ENCODE measurements at places on chromosomes 1 and 21.
A peak's percentile ranks its signal among the peaks of the same experiment; 100 is the strongest.

GRCh38 chr1:207389728-207390464, 64.2 kb upstream of the CR2 start:
- H3K36me3 ChIP-seq, result no peaks in the 10 kb centered on the region
- no peak for DNase-seq
- H3K4me1 ChIP-seq, result no peaks in the 10 kb centered on the region
- no peak overlapping the region for H3K4me3 ChIP-seq
- H3K27ac ChIP-seq, result no peak overlapping the region
- H3K27me3 ChIP-seq, result no peaks in the 10 kb centered on the region

- H3K4me3 ChIP-seq, result no peak overlapping the region
- no peak for DNase-seq
- H3K4me1 ChIP-seq, result no peaks in the 10 kb centered on the region
- H3K27ac ChIP-seq, result no peak overlapping the region
- H3K27me3 ChIP-seq, result no peaks in the 10 kb centered on the region
Observed at GRCh38 chr1:3733883-3734589, 18.2 kb upstream of the CCDC27 start.

- no peak overlapping the region for H3K4me3 ChIP-seq
- H3K27me3 ChIP-seq, result peaks cover 7% of the 10 kb centered on the region
- H3K27ac ChIP-seq, result peak overlapping the region; percentile 37
- no peak for DNase-seq
- no peaks in the 10 kb centered on the region for H3K36me3 ChIP-seq
Observed at GRCh38 chr1:33244143-33244808, 12.0 kb upstream of the ZNF362 start.

- no peaks in the 10 kb centered on the region for H3K36me3 ChIP-seq
- peaks cover 6% of the 10 kb centered on the region for H3K27me3 ChIP-seq
- H3K27ac ChIP-seq, result peak overlapping the region; percentile 29
- no peak for DNase-seq
- H3K4me3 ChIP-seq, result no peak overlapping the region
- H3K4me1 ChIP-seq, result peaks cover 33% of the 10 kb centered on the region
Observed at GRCh38 chr21:39094847-39095579, 88.2 kb downstream of the PSMG1 start.

DNA sequence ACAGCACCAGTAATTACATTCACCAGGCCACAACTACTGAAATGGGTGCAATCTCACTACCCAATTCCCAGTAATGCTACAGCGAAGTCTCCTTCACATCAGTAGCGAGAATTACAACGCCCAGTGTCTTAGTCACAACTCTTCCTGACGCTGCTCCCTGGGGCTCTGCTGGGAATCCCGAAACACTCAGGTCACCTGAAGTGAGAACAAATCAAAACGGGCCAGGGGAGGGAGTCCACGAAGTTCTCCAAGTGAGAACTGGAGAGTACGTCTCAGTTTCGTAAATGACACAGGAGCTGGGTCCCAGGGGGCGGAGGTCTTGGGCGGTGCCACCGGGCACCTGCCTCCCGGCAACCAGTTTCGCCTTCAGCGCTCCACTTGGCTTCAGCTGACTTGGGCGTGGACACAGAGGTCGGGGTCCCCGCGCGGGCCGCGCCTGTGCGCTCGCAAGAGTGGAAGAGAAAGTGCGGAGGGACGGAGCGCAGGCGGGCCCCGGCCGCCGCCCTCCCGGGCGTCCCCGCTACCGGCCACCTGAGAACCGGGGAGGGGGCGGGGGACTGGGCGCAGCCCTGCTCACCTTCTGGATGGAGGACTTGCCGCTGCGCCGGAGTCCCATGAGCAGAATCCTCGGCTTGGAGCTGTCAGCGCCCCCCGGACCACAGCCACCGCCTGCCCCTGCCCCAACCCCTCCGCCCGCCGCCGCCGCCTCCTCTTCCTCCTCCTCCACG, 575 bp downstream of the RRAGC start:
- no peaks in the 10 kb centered on the region for H3K27me3 ChIP-seq
- peak; percentile 72 for DNase-seq
- peak overlapping the region; percentile 95 for H3K27ac ChIP-seq
- peak overlapping the region; percentile 95 for H3K4me3 ChIP-seq
- H3K36me3 ChIP-seq, result peaks cover 11% of the 10 kb centered on the region

DNA sequence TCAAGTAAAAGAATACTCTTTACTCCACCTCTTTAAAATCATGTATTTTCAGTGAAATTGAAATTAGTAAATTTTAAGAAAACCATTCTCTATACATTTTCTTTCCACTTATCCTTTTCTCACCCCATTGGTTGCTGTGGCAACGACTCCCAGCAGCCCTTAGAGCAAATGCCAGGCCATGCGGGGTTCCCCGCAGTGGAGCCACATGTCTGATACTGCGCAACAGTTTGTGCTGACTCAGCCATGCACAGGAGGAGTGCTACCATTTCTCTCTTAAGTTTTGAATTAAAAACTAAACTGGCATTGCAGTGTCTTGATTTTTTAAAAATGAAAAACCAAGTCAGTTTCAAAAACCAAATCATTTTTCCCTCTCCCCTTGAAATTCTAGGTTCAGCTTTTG, 214.1 kb upstream of the L1TD1 start:
- DNase-seq, result no peak
- H3K27ac ChIP-seq, result peak overlapping the region; percentile 39
- H3K36me3 ChIP-seq, result no peaks in the 10 kb centered on the region
- H3K4me3 ChIP-seq, result no peak overlapping the region
- H3K27me3 ChIP-seq, result no peaks in the 10 kb centered on the region

- no peak for DNase-seq
- H3K27me3 ChIP-seq, result no peaks in the 10 kb centered on the region
- H3K27ac ChIP-seq, result no peak overlapping the region
- no peak overlapping the region for H3K4me3 ChIP-seq
- H3K36me3 ChIP-seq, result peaks cover 15% of the 10 kb centered on the region
Observed at GRCh38 chr1:212329105-212329504, 43.9 kb downstream of the PPP2R5A start.

DNA sequence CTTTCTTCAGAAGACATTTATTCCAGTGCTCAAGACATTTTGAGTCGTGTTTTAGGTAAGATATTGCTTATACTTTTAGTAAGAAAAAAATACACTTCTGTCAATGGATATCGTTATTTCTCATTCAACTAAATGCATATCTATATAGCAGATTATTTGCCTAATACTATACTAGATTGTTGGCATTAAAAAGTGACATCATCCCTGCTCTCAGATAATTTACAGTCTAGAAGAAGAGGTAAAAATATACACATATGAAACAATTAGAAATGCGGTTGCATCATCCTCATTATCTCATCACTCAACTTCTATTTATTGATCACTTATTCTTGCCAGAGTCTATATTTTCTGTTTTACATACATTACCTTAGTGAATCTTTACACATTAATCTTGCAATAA, 367.7 kb downstream of the ADGRL2 start:
- DNase-seq, result no peak
- H3K36me3 ChIP-seq, result no peaks in the 10 kb centered on the region
- H3K4me3 ChIP-seq, result no peak overlapping the region
- no peak overlapping the region for H3K27ac ChIP-seq
- no peaks in the 10 kb centered on the region for H3K27me3 ChIP-seq

- DNase-seq, result no peak
- peak overlapping the region; percentile 72 for H3K27ac ChIP-seq
- peaks cover 54% of the 10 kb centered on the region for H3K4me1 ChIP-seq
- no peak overlapping the region for H3K4me3 ChIP-seq
- peaks cover 8% of the 10 kb centered on the region for H3K36me3 ChIP-seq
- H3K27me3 ChIP-seq, result no peaks in the 10 kb centered on the region
Observed at GRCh38 chr1:19466112-19466561, 19.2 kb downstream of the CAPZB start.

GRCh38 chr1:231899046-231899445, 272.5 kb downstream of the DISC1 start:
- H3K4me3 ChIP-seq, result no peak overlapping the region
- H3K27ac ChIP-seq, result no peak overlapping the region
- H3K36me3 ChIP-seq, result no peaks in the 10 kb centered on the region
- no peak for DNase-seq
- H3K27me3 ChIP-seq, result peaks cover 4% of the 10 kb centered on the region

GRCh38 chr1:222861062-222861461, 46.2 kb downstream of the DISP1 start:
- peaks cover 11% of the 10 kb centered on the region for H3K4me1 ChIP-seq
- no peaks in the 10 kb centered on the region for H3K27me3 ChIP-seq
- H3K27ac ChIP-seq, result no peak overlapping the region
- no peak overlapping the region for H3K4me3 ChIP-seq
- DNase-seq, result no peak

DNA sequence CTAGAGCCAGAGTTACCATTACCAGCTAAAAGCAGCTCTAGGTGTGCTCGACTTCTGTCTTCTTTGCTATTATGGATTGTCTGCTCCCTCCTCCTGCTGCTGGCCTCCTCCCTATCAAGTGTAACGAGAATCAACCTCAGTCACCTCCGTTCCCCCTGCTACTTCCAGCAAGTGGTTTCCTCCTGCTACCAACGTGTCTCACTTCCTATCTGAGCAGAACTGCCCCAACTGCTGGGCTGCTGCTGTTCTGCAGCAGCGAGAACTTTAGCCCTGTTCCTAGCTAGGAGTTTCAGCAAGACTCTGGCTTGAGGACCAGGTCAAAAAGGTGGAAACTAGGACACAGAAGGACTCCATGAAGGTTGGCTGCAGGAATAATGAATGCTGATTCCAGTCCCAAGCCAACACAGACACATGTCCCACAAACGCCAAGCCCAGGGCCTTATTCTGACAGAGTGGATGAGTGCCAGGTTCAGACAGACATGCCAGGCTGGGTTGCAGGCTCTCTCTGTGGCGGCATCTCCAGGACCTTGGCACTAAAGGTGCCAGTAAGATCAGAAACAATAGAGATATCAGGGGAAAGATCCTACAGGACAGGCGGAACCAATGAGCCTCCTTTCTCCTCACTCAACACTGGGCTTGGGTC, 46.9 kb downstream of the CD34 start:
- H3K4me1 ChIP-seq, result peaks cover 11% of the 10 kb centered on the region
- H3K27me3 ChIP-seq, result no peaks in the 10 kb centered on the region
- H3K36me3 ChIP-seq, result no peaks in the 10 kb centered on the region
- no peak for DNase-seq
- no peak overlapping the region for H3K4me3 ChIP-seq

- no peak overlapping the region for H3K4me3 ChIP-seq
- peaks cover 19% of the 10 kb centered on the region for H3K27me3 ChIP-seq
- H3K36me3 ChIP-seq, result no peaks in the 10 kb centered on the region
Observed at GRCh38 chr1:30615816-30616590, 107.4 kb downstream of the MATN1 start.

DNA sequence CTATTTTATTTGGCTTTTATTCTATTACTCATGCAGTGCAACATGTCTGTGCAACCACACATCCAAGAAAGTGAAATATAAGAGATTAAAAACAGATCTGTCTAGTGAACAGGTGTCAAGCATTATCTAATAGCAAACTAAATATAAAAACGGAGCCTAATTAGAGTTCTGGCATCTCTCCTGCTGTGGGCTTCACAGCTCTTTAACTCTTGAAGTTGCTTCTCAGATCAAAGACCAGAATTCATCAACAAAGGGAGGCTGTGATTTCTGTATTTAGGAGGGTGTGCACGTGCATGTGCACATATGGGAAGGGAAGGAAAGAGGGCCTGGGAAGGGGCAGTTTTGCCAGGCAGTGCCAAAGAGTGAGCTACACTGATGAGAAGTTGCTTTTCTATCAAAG, 81.0 kb downstream of the MIS18A start:
- H3K27ac ChIP-seq, result no peak overlapping the region
- DNase-seq, result no peak
- no peaks in the 10 kb centered on the region for H3K27me3 ChIP-seq
- peaks cover 9% of the 10 kb centered on the region for H3K4me1 ChIP-seq

- H3K27ac ChIP-seq, result no peak overlapping the region
- H3K27me3 ChIP-seq, result peaks cover 7% of the 10 kb centered on the region
- peaks cover 7% of the 10 kb centered on the region for H3K4me1 ChIP-seq
- no peaks in the 10 kb centered on the region for H3K36me3 ChIP-seq
- DNase-seq, result no peak
Observed at GRCh38 chr1:185774394-185774793, 40.2 kb downstream of the HMCN1 start.

DNA sequence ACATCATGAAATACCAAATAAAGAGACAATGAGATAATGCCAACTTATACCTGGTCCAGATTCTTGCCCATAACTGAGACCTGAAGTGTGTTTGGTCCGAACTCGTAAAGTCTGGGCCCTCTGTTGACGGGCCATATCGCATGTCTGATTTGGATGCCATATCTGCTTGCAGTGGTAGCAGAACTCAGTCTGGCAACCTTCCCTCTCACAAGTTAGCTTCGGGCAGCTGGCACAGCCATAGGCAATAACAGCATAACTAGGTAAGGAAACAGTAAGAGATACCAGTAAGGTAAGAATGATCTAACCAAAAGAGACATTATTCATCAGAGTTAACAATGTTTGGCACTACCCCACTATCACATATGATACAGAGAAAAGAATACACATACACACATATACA, 15.1 kb downstream of the RNF19B start:
- DNase-seq, result no peak
- peaks cover 29% of the 10 kb centered on the region for H3K36me3 ChIP-seq
- peak overlapping the region; percentile 80 for H3K27ac ChIP-seq
- H3K27me3 ChIP-seq, result no peaks in the 10 kb centered on the region
- H3K4me3 ChIP-seq, result no peak overlapping the region
- H3K4me1 ChIP-seq, result peaks cover 23% of the 10 kb centered on the region

DNA sequence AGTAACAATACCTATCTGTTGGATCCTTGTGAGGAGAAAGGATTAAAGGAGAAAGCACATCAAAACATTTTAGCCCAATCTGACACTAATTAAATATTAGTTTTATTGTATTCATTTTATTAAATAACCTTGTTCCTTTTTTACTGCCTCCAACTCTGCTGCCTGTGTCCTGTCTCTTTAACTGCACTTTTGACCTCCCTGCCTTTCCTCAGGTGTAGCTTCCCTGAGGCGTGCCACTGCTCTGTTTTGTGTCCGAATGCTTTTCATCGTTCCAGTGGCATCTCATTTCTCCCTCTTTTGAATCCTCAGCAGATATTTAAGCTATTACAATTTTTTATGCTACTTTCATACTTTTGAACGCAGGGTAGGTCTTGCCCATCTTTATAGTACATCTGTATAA, 10.3 kb downstream of the SPRTN start:
- peaks cover 18% of the 10 kb centered on the region for H3K36me3 ChIP-seq
- no peak overlapping the region for H3K27ac ChIP-seq
- H3K4me1 ChIP-seq, result no peaks in the 10 kb centered on the region
- H3K4me3 ChIP-seq, result no peak overlapping the region
- H3K27me3 ChIP-seq, result no peaks in the 10 kb centered on the region
- DNase-seq, result no peak

DNA sequence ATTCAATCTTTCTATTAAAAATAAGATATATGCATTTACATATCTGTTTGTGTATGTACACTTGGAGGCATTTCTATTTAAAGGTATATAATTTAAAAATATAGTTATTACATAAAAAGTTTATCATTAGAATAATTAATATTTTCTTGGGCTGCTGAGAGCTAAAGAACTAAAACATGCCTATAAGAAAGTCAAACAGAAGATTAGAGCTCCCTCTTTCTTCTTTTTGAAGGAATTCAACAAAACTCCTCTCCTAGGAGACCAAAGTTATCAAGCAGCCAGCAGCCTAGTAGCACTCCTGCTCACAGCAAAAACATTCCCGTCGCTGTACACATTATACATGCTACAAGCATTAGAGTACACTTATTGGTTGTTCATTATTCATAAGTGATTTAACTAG, 216.4 kb downstream of the VAV3 start:
- H3K36me3 ChIP-seq, result no peaks in the 10 kb centered on the region
- peaks cover 6% of the 10 kb centered on the region for H3K4me1 ChIP-seq
- no peak overlapping the region for H3K4me3 ChIP-seq

Measured in type B pancreatic cell (in vitro differentiated cells).